ENCODE measurements at places on chromosomes 4 and X.
A peak's percentile ranks its signal among the peaks of the same experiment; 100 is the strongest.

- DNase-seq = no peak
Observed at GRCh38 chr4:77148078-77148477, 8.9 kb upstream of the CCNG2 start.

DNA sequence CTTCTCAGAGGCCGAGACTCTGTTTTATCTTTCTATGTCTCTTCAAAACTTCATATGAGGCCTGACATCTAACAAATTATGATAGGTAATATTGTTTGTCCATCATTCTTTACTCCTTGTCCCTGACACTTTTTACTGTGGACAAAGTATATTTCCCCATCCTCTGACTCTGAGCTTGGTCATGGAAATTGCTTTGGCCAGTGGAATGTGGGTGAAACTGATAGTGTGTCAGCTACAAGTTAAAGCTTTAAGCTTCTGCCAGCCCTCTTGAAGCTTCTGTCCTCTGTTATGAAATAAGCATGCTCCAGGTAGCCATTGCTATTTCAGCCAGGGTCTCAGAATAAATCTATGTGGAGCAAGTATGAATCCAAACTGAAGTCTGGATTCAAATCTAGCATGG is 604.6 kb downstream of the BCOR start:
- no peak for DNase-seq

- no peak for DNase-seq
Observed at GRCh38 chr4:6250984-6251295, 18.7 kb upstream of the WFS1 start.

- peak; percentile 23 for DNase-seq
Observed at GRCh38 chr4:118265312-118266144, 87.3 kb downstream of the PRSS12 start.

- no peak for DNase-seq
Observed at GRCh38 chrX:24298191-24298590, 15.7 kb downstream of the SUPT20HL2 start.

DNA sequence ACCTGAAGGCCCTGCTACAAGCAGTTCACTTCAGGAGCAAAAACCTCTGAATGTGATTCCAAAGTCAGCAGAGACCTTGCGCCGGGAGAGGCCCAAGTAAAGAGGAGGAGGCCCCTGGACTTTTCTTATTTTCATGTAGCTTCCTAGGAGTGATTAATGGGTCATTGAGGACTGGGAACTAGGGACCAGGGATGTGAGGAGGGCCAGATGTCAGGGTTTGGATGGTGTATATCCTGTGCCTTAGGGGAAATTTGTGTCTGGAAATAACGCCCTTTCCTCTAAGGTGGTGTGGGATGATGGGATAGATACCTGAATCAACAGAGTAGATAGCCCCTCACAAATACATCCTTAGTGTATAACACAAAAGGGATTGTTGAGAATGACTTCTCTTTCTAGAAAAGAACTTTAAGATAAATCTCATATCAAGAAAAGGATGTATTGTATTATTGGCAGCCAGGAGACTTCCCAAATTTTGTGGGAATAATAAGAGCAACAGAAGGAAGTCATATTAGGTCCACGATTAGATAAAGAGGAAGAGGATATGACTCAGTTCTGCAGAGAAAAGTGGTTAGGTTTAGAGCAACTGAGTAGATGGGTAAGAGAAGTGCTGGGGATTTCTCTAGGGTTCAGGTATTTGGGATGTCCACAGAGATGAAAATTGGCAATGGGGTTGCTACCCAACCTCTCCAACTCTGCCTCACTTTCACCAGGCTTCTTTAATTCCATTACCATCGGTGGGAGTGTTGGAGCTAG is 1.1 kb downstream of the ITGB1BP2 start:
- no peak for DNase-seq

- no peak for DNase-seq
Observed at GRCh38 chrX:3545901-3546300, 167.5 kb downstream of the PRKX start.

GRCh38 chrX:73841337-73841736 is 278.3 kb downstream of the CHIC1 start:
- no peak for DNase-seq

GRCh38 chr4:85126991-85127591 is 160.6 kb upstream of the WDFY3 start:
- DNase-seq = no peak

DNA sequence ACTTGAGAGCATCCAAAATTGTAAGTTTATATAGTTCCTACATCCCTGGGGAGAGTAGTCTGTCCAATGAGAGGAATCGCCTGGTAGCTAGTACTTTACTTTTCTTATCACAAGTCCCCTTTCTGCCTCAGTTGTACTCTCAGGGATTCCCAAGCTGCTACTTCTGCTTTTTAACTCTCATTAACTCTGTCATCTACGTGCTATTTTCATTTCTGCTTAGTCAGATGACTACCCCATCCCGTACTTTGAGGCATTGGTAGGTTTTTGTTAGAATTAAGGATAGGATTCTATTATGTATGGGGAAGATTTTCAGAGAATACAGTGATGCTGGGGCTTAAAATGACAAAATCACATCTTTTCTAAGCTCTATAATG is 24.7 kb downstream of the RBPJ start:
- DNase-seq = no peak

GRCh38 chrX:44244008-44244407 is 99.5 kb downstream of the EFHC2 start:
- peak; percentile 17 for DNase-seq

- DNase-seq = no peak
Observed at GRCh38 chr4:72375073-72375736, 193.8 kb downstream of the ADAMTS3 start.

GRCh38 chr4:112251019-112251643 is 19.5 kb downstream of the AP1AR start:
- no peak for DNase-seq

GRCh38 chr4:77728420-77728819 is 90.7 kb downstream of the CNOT6L start:
- DNase-seq = no peak

DNA sequence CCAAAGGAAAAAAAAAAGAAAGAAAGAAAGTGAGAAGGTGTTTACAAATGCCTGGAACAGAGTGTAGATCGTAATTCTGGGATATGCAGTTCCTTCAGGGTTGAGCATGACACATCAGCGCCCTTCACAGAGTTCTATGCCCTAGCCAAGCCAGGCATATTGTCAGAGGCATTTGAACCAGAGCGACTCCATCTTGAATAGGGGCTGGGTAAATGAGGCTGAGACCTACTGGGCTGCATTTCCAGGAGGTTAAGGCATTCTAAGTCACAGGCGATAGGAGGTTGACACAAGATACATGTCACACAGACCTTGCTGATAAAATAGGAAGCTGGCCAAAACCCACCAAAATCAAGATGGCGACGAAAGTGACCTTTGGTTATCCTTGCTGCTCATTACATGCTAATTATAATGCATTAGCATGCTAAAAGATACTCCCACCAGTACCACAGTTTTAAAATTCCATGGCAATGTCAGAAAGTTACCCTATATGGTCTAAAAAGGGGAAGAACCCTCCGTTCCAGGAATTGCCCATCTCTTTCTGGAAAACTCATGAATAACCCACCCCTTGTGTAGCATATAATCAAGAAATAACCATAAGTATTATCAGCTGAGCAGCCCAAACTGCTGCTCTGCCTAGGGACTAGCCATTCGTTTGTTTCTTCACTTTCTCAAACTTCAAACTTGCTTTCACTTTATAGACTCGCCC is 23.5 kb upstream of the LRBA start:
- no peak for DNase-seq

GRCh38 chr4:188822698-188823097 is 683.5 kb downstream of the TRIML1 start:
- peak; percentile 47 for DNase-seq

GRCh38 chr4:134560728-134561127 is 359.1 kb upstream of the PABPC4L start:
- no peak for DNase-seq

GRCh38 chr4:13525606-13526281 is 18.6 kb downstream of the NKX3-2 start:
- no peak for DNase-seq

DNA sequence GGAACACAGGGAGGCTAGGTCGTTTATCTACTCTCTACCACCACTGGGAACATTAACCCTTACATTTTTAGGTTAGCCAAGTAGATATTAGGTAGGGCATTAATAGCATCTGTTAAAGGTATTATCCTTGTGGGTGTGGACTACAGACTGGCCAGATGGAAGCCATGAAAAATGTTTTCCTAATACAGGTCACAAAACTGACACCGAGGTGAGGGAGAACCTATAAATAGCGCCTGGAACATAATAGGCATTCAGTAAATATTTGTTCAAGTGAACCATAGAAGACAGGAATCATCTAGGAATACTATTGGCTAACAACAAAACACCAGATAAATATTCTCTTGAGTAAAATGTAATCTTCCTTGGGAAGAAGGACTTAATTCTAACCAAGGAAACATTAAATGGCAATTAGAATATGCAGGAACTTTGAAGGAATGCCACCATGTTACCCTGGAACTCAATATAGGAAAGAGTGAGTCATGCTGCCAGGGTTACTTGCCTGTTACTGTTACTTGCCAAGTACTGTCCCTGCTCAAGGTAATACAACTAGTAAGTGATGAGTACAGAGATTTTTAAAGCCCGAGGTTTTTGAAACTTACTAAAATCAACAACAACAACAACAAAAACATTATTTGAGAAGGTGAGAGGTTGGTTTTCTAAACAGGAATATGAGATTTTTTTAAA is 79.0 kb downstream of the SOX3 start:
- DNase-seq = no peak

DNA sequence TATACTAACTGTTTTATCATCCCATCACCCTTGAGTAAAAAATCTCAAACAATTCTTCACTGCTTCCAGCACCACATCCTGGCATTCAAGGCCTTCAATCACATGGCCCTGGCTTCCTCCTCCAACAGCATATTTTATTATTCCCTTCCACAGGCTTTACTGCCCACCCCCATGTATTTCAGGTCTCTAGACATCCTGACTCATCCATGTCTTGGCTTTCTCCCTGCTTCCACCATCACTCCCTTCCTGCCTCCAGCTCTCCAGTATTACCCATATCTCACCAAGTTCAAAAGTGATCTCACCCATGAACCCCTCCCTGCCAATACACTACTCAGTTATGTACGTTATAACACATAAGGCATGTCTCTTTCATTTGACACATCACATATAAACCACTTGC is 34.7 kb upstream of the PLAC1 start:
- no peak for DNase-seq

DNA sequence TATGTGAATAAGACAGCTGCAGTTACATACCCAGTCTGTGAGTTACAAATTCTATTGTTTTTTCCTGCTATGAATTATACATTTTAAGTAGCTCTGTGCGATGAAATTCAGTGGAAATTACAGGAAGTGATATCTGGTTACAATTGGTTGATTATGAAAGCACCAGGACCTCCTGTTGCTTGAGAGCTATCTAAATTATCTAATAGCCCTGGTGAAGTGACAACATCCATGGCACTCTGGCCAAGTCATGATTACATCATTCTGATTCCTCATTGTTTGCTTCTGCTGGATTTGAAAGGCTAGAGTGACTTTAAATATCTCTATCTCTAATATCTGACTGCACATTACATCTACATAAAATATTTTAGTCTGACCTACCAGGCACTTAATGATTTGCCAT is 515.0 kb downstream of the CFAP47 start:
- DNase-seq = no peak

DNA sequence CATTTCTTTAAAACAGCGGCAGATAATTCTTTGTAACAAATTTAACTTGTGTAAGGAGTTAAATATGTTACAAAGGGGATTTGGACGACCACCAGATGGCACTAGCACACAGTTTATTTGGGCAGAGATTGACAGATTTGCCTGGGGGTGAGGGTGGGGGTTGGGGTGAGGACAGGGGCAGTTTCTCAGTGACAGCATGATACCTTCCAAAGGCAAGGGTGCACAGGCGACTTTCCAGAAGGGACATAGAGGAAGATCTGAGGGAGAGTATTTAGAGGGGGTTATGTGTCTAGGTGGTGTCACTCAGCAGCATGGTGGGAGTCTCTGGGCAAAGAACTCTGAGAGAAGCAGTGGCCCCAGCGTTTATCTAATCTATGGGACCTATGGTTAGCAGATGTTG is 9.6 kb upstream of the TMA16 start:
- peak; percentile 12 for DNase-seq

- DNase-seq = no peak
Observed at GRCh38 chr4:113707048-113707447, 54.5 kb downstream of the CAMK2D start.

Data from SW480 (cell line).